Left renal pelvis (tissue), 4 donors: ENCODE measurements at places on chromosomes 3 and 15.

DNA sequence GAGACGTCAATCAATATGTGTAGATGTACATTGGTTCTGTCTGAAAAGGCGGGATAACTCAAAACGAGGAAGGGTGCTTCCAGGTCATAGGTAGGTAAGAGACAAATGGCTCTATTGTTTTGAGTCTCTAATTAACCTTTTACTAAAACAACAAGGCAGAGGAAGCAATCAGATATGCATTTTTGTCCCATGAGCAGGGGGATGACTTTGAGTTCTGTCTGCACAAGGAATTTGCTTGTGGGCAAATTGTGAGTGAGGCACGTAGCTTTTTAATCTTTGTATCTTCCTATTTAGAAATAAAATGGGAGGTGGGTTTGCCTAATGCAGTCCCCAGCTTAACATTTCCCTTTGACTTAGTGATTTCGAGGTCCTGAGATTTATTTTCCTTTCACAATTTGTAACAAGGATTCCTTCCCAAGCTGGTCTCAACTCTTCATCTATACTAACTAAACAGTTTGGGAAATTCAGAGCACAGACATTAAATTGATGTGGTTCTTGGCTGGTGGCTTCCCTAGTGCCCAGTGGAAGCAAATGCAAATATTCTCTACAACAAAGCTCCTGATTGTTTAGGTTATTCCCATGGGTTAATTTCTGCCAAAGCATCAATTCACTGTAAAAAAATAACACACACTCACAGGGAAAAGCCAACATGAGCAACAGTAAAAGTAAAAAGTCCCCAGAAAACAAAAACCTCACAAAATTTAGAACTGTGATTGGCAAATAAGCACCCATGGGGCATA is 738.8 kb upstream of the SGO1 start:
- DNase-seq, result no peak

- no peak for DNase-seq
These were observed 37.3 kb upstream of the TEX9 start for GRCh38 chr15:56327721-56328502.

GRCh38 chr3:9615003-9615628 is 34.2 kb upstream of the MTMR14 start:
- no peak for DNase-seq

- DNase-seq, result no peak
These were observed 28.8 kb upstream of the MAGEF1 start for GRCh38 chr3:184740509-184741258.

- no peak for DNase-seq
These were observed 446.5 kb downstream of the CNTN3 start for GRCh38 chr3:74167926-74168325.

GRCh38 chr15:94924057-94924456 is 692.7 kb downstream of the MCTP2 start:
- no peak for DNase-seq

- no peak for DNase-seq
These were observed 2.0 kb upstream of the TNIK start for GRCh38 chr3:171462224-171462623.

- DNase-seq, result no peak
These were observed 60.9 kb downstream of the PRICKLE2 start for GRCh38 chr3:64164349-64164748.

GRCh38 chr3:13480340-13481318 is 523 bp downstream of the HDAC11 start:
- DNase-seq, result no peak

GRCh38 chr15:69225355-69226022 is 65.1 kb downstream of the GLCE start:
- DNase-seq, result peak; percentile 17

DNA sequence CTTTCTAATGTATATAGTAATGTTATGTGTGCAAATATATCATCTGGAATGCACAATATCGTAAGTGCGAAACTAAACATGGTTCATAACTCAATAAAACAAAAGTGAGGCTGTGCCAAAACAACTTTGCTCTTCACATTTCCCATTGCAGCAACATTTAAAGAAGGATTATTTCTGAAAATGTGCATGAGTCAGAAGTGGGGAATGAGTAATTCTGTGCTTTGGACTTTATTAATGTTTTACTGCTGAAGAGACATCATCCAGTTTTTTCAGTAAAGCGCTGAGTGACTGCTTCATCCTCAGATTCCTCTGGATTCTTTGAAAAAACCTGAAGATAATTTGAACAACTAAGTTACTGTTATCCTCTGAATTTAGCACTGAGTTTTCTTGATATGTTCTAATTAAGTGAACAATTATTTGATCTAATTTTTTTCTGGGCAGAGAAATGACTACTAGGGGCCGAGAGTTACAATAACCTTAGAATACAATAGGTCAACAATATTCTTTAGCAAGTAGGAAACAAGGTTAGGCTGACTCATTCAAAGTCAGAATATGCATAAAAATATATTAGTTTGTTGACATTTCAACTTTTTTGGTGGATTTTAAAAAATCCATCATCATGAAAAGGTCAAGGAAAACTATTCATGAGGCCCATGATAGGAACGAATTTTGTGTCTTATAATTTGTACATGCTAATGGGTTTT is 20.0 kb upstream of the PLCL2 start:
- no peak for DNase-seq

- DNase-seq, result no peak
These were observed 34.9 kb upstream of the MAGI1 start for GRCh38 chr3:66073464-66074141.

DNA sequence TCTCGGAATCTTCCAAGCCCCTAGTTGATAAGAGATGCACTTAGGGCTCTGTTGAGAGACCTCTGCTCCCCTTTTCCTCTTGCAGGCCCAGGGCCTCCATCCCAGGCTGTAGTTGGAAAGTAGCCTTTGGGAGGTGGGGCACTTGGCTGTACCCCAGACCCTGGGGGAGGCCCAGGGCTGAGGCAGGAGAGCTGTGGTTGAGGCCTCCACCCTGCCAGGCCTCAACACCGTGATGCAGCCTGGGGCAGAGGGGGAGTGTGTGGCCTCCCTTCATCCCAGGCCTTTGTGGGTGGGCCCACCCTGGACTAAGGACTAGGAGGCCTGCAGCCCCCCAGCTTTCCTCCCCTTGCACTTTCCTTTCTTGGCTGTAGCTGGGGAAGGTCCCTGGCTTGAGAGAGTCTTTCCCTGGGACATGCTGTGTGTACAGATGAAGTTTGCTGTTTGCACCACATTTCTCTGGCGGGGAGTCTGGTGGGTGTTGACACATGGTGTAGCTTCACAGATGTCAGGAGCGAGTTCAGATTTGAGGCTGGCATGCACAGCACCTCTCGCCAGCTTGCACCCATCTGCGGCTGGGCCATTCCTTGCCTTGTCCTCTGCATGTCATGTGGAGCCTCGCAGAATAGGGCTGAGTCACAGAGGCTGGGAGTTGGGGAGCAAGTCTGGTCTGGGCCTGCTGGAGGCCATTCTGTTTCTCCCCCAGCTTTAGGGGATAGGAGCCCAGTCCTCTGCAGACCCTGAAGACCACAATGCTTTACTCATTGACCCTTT is 13.7 kb downstream of the PLEKHO2 start:
- DNase-seq, result no peak

- no peak for DNase-seq
These were observed 96.3 kb upstream of the SLC2A2 start for GRCh38 chr3:171122861-171123260.

DNA sequence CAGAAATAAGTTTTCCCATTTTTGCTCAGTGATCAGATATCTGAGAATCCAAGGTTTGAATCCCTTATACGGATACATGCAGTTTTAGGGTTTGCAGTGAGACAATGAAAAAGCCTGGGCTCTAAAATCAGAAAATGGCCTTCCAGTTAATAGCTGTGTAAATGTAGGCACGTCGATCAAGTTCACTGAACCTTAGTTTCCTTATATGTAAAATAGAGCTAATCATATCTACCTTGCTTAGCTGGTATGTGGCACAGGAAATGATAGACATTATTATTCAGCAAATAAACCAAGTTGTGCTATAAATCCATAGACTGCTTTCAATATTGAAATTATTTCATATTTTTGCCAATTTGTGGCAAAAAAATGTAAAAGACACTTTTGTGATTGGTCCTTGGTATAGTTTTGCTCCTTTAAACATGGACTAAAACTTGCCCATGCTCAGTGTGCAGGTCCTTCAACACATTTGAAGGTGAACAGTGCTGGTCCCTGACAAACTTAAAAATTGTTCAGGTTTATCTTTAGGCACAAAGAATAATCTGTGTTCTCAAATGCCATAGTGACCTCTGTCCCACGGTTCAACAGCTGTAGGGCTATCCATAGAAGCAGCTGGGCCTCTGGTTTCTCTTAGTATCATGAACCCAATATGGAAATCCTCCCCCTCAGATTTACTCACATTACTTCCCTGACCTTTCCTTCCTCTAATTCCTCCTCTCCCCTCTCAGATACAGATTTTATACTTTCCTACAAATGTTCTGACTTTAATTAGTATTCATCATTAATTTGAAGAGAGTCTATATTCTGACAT is 51.0 kb downstream of the CCDC54 start:
- DNase-seq, result no peak

DNA sequence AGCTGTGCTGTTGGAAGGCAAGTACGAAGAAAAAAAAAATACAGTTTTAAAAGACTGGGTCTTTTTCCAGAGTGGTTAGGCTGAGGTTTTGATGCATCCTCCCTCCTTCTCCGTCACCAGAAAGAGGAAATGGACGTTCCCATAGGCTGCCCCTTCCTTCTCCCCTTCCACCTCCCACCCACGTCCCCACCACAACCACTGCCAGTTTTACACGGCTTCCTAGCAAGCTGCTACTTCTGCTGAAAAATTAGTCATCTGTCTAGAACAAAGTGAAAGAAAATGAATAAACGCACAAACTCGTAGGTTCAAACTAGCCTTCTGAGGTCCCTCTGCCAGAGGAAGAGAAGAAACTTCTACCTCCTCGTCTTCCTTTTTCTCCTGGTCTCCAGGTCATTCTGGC is 71.6 kb upstream of the RPL35A start:
- no peak for DNase-seq

- DNase-seq, result peak; percentile 6
These were observed 69.5 kb downstream of the HERC1 start for GRCh38 chr15:63764124-63764803.

GRCh38 chr15:44727485-44728231 is 8.7 kb upstream of the TRIM69 start:
- no peak for DNase-seq

- DNase-seq, result no peak
These were observed 57.9 kb upstream of the UBE2E1 start for GRCh38 chr3:23747841-23748240.

GRCh38 chr3:118101891-118102290 is 932.8 kb downstream of the IGSF11 start:
- DNase-seq, result no peak

GRCh38 chr15:76059320-76060117 is at the start of gene TMEM266:
TSS of gene TMEM266 (plus strand) at chr15:76059985. CDS start at chr15:76134264, 74,279 bp downstream.
- no peak for DNase-seq

- DNase-seq, result no peak
These were observed 58.9 kb downstream of the MYO1E start for GRCh38 chr15:59313641-59314332.

- no peak for DNase-seq
These were observed 358.4 kb upstream of the PROK2 start for GRCh38 chr3:72143322-72143721.

DNA sequence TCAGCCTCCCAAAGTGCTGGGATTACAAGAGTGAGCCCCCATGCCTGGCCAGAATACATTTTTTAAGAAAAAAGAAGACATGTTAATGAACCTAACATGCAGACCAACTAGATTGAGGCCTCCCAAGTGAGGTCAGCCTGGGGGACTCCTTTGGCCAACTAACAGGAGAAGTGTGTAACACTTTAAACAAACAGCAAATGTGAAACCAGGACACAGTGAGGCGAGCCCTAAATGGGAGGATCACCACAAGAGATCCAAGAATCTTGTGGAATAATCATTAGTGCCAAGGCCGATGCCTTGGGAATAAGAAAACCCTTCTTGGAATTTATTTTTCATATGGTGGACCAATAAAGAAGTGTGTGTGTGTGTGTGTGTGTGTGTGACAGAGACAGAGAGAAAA is 73.9 kb downstream of the ATP10A start:
- no peak for DNase-seq

DNA sequence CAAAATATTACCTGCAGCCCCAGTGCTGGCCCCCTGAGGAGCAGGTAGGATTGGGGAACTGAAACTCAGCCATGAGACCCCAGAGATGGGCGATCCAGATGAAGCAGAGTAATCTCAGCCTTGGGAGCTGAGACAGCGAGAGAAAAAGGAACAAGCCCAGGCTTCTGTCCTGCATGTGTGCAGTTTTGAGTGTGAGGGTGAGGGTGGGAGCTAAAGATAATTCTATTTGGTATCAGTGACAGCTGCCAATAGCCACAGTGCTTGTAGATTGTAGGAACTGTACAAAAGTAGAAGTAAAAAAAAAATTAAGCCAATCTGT is 5.9 kb downstream of the ATP8B4 start:
- DNase-seq, result no peak

GRCh38 chr3:121562148-121562547 is 5.6 kb upstream of the ARGFX start:
- no peak for DNase-seq

DNA sequence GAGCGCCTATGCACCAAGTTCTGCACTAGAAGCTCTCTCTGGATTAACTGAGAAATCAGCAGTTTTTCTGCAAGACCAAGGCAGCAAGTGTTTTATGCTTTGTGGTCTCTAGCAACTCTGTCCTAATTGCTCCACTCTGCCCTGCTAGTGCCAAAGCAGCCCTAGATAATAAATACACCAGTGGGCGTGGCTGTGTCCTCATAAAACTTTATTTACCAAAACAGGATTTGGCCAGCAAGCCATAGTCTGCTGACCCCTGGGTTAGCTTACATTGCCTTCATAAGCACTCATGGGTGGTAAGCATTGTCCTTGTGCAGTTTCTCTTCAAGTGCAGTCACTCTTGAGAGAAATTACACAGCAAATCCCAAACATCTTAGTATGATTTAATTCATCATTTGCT is 30.7 kb upstream of the SLC24A5 start:
- DNase-seq, result no peak

DNA sequence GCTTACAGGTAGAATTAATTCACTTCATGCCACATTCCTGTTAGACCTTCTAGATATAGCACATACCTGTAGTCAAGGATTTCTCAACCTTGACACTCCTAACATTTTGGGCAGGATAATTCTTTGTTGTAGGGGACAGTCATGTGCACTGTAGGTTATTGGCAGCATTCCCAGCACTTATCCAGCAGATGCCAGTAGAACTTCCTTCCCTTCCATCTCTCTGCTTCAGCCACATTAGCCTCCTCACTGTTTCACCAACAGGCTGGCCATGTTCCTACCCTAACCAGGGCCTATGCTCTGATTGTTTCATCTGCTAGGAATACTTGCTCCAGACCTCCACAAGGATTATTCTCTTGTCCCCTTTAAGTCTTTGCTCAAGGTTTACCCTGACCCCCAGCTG is 68.0 kb upstream of the STAC start:
- no peak for DNase-seq

GRCh38 chr15:25683911-25684310 is 179.2 kb downstream of the ATP10A start:
- no peak for DNase-seq

DNA sequence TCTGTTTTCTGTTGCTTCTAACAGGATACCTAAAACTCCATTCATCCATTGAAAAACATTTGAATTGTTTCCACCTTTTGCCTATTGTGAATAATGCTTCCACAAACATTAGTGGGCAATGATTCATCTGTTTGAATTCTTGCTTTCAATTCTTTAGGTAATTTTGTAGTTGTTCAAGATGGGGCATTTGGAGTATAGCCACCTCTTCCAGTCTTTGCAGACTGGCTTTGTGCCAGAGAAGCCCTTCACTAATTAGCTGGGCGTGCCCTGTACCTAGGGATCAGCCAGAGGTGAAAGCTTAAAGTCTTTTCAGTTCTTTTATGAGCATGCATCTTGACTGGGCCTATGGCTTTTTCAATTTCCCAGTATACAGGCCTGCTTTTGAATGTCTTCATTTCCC is 10.9 kb downstream of the RTP1 start:
- no peak for DNase-seq
